Endodermal cell (in vitro differentiated cells): ENCODE measurements at places on chromosomes 12 and 14.

- no peak overlapping the region for H3K4me3 ChIP-seq
- H3K27me3 ChIP-seq, result no peaks in the 10 kb centered on the region
- peaks cover 19% of the 10 kb centered on the region for H3K36me3 ChIP-seq
- no peak overlapping the region for H3K27ac ChIP-seq
- no peak for DNase-seq
These were observed 34.7 kb downstream of the CCDC92 start for GRCh38 chr12:123937707-123938591.

DNA sequence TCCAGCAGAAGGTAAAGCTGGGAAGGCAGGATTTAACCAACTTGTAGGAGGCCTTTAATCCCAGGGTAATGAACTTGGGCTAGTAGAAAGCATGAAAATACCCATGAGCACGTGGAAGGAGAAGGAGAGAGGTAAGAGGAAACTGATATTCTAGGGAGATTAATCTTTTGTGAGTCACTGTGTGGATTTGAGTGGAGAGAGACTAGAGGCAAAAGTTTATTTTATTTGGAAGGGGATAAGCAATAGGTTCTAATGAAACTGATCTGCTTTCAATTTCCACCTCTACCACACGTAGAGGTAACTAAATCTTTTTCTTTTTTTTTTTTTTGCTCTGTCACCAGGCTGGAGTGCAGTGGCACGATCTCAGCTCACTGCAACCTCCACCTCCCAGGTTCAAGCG lies 52.1 kb downstream of the PTPN21 start:
- H3K36me3 ChIP-seq, result peaks cover 81% of the 10 kb centered on the region
- H3K27me3 ChIP-seq, result no peaks in the 10 kb centered on the region
- no peak overlapping the region for H3K4me3 ChIP-seq
- no peaks in the 10 kb centered on the region for H3K4me1 ChIP-seq
- DNase-seq, result no peak

GRCh38 chr12:52870361-52871290 lies 21.8 kb upstream of the KRT78 start:
- no peak overlapping the region for H3K4me3 ChIP-seq
- no peaks in the 10 kb centered on the region for H3K4me1 ChIP-seq
- H3K27ac ChIP-seq, result no peak overlapping the region
- H3K27me3 ChIP-seq, result peaks cover 23% of the 10 kb centered on the region
- H3K36me3 ChIP-seq, result no peaks in the 10 kb centered on the region
- DNase-seq, result peak; percentile 97

DNA sequence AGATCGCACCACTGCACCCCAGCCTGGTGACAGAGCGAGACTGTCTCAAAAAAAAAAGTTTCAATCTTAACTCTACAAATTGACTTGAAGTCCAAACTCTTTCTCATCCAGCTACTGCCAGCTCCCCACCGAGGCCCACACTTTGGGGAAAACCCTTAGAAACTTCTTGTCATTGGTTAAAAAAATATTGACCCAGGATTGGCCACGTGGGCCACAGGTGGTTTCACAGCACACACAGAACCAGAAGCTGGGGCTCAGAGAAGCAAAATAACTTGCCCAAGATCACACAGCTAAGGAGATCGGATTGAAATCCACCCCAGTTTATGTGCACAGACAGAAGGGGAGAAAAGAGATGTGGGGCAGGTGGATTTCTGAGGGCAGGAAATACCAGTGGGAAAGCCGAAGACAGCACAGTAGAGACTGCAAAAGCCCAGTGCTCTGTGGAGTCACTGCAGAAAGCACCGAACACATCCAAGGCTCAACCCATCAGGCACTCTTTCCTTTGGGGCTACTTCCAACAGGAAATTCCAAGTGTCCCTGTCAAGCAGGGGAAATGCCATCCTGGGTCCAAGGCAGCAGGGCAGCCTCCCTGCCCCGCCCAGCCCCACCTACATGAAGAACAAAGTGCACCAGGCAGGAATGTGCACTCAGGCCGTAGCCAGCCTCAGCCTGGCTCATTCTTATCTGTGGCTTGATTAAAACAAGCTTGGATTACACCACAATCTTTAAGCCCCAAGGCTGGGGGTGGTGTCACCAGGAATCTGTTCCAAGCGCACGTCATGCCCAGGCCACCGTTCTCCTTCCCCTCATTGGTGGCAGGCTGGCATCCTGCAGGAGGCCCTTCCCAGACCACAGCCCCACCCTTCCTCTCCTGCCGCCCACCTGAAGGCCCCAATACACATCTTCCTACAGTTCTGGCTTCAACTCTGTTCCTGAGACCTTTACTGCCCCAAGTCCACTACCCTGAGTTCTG lies 72.5 kb downstream of the ITPK1 start:
- DNase-seq, result peak; percentile 61
- no peak overlapping the region for H3K27ac ChIP-seq
- H3K36me3 ChIP-seq, result no peaks in the 10 kb centered on the region
- H3K27me3 ChIP-seq, result no peaks in the 10 kb centered on the region
- no peak overlapping the region for H3K4me3 ChIP-seq

DNA sequence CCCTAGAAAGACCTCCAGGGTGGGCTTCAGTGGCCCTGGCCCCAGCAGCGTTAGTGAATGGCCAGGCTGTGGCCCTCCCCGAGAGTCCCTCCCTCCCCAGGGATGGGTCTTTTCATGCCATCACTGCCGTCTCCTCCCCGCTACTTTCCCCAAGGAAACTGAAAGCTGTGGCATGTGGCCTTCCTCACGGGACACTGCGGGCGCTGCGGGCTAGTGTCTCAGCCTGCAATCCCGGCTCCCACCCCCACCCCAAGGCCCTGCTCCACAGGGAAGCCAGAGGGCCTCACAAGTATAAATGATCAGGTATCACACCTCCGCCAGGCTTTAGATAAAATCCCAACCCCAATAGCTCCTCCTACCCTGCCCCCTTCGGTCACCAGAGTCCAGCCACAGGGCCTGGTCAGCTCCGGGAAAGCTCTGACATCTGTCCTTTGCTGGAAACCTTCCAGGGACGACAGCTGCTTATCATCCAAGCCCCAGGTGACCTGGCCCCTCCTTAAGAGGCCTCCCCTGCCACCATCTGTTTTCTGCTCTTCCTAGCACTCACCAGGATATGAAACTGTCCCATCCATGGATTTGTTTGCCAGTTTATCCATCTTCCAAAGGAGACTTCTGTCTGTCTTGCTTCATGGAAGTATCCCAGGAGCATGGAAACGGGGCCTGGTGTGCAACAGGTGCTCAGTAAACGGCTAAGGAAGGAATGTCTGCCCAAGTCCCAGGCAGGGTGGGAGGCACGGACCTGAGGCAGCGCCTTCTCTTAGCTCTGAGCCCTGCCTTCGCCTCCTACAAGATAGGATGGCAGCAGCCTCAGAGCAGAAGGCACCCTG lies 31.6 kb downstream of the CCDC85C start:
- no peaks in the 10 kb centered on the region for H3K27me3 ChIP-seq
- DNase-seq, result no peak
- peak overlapping the region; percentile 15 for H3K4me3 ChIP-seq
- no peaks in the 10 kb centered on the region for H3K36me3 ChIP-seq

- no peak overlapping the region for H3K4me3 ChIP-seq
- H3K27ac ChIP-seq, result no peak overlapping the region
- peaks cover 4% of the 10 kb centered on the region for H3K36me3 ChIP-seq
- H3K4me1 ChIP-seq, result no peaks in the 10 kb centered on the region
- no peak for DNase-seq
These were observed 47.1 kb downstream of the NCOR2 start for GRCh38 chr12:124520265-124520701.

- DNase-seq, result no peak
- no peaks in the 10 kb centered on the region for H3K27me3 ChIP-seq
- H3K4me1 ChIP-seq, result no peaks in the 10 kb centered on the region
- H3K36me3 ChIP-seq, result no peaks in the 10 kb centered on the region
- no peak overlapping the region for H3K4me3 ChIP-seq
- H3K27ac ChIP-seq, result peak overlapping the region; percentile 84
These were observed 178.2 kb downstream of the BCL11B start for GRCh38 chr14:99093532-99094517.

GRCh38 chr14:23380197-23380914 lies 3.5 kb downstream of the CMTM5 start:
- H3K27ac ChIP-seq, result no peak overlapping the region
- H3K4me3 ChIP-seq, result no peak overlapping the region
- no peaks in the 10 kb centered on the region for H3K4me1 ChIP-seq
- no peak for DNase-seq
- no peaks in the 10 kb centered on the region for H3K27me3 ChIP-seq
- H3K36me3 ChIP-seq, result no peaks in the 10 kb centered on the region

GRCh38 chr14:58428118-58428683 lies 682 bp downstream of the KIAA0586 start:
- no peaks in the 10 kb centered on the region for H3K4me1 ChIP-seq
- peak overlapping the region; percentile 100 for H3K4me3 ChIP-seq
- peaks cover 21% of the 10 kb centered on the region for H3K36me3 ChIP-seq

GRCh38 chr14:33297565-33297964 lies 358.9 kb downstream of the NPAS3 start:
- no peak overlapping the region for H3K27ac ChIP-seq
- no peaks in the 10 kb centered on the region for H3K36me3 ChIP-seq
- H3K27me3 ChIP-seq, result no peaks in the 10 kb centered on the region
- DNase-seq, result peak; percentile 43
- H3K4me3 ChIP-seq, result no peak overlapping the region

- no peaks in the 10 kb centered on the region for H3K27me3 ChIP-seq
- H3K27ac ChIP-seq, result no peak within 1 kb of the TSS
- H3K4me3 ChIP-seq, result no peak within 1 kb of the TSS
These were observed at the start of gene GPR132 for GRCh38 chr14:105065280-105066228. Gene GPR132, minus strand, starts transcription at chr14:105065430. Its CDS starts 10,010 bp downstream, at chr14:105055420.

DNA sequence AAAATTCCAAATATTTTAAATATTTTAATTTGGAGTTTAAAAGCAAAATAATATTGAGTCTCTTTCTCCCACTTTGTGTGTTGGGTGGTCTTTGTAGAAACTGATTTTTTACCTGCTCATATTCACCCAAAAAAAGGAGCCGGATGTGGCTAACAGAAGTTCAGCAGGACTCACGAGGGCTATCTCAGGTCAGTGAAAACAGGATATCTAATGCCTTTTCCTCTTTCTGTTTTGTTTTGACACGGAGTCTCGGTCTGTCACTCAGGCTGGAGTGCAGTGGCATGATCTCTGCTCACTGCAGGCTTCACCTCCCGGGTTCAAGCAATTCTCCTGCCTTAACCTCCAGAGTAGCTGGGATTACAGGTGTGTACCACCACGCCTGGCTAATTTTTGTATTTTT lies 30.8 kb downstream of the COA8 start:
- no peak for DNase-seq
- H3K27ac ChIP-seq, result peak overlapping the region; percentile 97
- H3K27me3 ChIP-seq, result no peaks in the 10 kb centered on the region
- H3K4me3 ChIP-seq, result no peak overlapping the region
- H3K4me1 ChIP-seq, result no peaks in the 10 kb centered on the region
- H3K36me3 ChIP-seq, result peaks cover 11% of the 10 kb centered on the region

DNA sequence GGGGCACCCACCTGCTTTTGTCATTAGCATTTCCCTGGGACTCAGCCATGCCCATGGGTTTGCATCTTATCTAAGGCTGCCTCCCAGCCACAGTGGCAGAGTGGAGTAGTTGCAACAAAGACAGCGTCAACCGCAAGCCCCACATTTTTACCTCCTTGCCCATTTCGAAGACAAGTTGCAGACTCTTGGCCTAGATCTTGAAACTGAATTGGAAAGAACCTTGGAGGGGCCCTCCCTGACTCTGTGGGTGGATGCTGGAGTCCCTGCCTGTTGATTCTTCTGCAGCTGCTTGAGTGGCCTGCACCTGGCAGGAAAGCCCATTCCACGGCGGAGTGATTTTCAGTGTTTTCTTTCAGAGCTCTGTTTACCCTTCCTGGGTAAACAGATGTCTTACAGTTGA lies 309.0 kb downstream of the VRK1 start:
- no peak overlapping the region for H3K27ac ChIP-seq
- peaks cover 17% of the 10 kb centered on the region for H3K27me3 ChIP-seq
- no peak overlapping the region for H3K4me3 ChIP-seq
- no peaks in the 10 kb centered on the region for H3K36me3 ChIP-seq
- no peaks in the 10 kb centered on the region for H3K4me1 ChIP-seq
- DNase-seq, result no peak

GRCh38 chr14:74483321-74483720 lies 9.8 kb downstream of the NPC2 start:
- no peaks in the 10 kb centered on the region for H3K27me3 ChIP-seq
- no peak overlapping the region for H3K4me3 ChIP-seq
- no peak for DNase-seq
- H3K4me1 ChIP-seq, result peaks cover 20% of the 10 kb centered on the region
- H3K27ac ChIP-seq, result no peak overlapping the region
- peaks cover 89% of the 10 kb centered on the region for H3K36me3 ChIP-seq

DNA sequence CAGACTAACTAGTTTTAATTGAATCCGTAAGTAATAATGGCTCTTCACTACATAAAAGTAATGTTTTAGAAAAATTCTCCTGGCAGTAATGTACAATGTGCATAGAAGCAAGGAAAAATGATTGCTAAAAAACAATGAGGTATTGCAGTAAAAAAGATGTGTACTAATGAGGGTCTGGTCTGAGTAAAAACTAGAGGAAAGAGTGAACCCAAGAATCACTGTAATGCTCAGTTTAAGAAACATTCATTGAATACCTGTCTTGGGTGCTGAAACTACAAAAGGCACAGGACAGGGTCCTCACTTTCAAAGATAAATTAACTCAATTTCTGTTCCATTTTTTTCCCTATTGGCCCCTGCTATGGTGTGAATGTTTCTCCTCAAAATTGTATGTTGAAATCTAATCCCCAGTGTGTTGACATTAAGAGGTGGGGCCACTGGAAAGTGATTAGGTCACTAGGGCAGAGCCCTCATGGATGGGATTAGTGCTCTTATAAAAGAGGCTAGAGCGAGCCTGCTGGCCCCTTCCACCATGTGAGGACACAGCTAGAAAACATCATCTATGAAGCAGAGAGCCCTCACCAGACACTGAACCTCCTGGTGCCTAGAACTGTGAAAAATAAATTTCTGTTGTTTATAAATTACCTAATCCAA lies 51.6 kb downstream of the RPS6KA5 start:
- no peaks in the 10 kb centered on the region for H3K36me3 ChIP-seq
- no peak overlapping the region for H3K27ac ChIP-seq
- no peaks in the 10 kb centered on the region for H3K4me1 ChIP-seq

DNA sequence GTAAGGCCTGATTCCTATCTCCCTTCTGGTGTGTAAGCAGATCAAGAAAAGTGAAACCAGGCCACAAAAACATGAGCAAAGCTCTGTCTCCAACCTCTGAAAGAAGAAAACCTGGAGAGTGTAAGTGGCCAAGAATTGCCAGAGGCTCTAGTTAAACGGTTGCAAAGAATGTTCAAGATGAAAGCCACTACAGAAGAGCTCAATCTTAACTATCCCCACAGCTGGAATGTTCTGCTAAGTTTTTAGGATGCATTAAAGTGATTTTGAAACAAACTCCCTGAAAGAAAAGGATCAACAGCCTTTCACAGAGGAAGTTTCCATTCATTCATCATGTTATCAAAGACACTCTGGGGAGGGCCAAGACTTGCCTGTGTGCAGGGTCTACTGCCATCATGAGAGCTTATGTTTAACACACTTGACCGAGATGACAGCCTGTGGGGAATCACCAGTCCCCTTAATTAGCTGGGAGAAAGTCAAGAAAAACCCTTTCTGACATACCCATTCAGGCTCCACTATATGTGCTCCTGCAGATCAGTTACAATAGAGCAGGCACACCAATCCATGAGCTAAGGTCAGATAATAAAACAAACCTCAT lies 128.0 kb upstream of the OVCH1 start:
- no peak overlapping the region for H3K27ac ChIP-seq
- no peaks in the 10 kb centered on the region for H3K27me3 ChIP-seq
- H3K4me3 ChIP-seq, result no peak overlapping the region
- peaks cover 26% of the 10 kb centered on the region for H3K36me3 ChIP-seq
- no peak for DNase-seq

GRCh38 chr12:44889926-44890325 lies 13.8 kb upstream of the NELL2 start:
- peak; percentile 35 for DNase-seq
- no peaks in the 10 kb centered on the region for H3K27me3 ChIP-seq
- H3K27ac ChIP-seq, result no peak overlapping the region
- H3K4me1 ChIP-seq, result no peaks in the 10 kb centered on the region
